CD4-positive, alpha-beta T cell treated with Interleukin-15 for 4 hours (primary cell): ENCODE measurements at places on chromosomes 3 and 15.

DNA sequence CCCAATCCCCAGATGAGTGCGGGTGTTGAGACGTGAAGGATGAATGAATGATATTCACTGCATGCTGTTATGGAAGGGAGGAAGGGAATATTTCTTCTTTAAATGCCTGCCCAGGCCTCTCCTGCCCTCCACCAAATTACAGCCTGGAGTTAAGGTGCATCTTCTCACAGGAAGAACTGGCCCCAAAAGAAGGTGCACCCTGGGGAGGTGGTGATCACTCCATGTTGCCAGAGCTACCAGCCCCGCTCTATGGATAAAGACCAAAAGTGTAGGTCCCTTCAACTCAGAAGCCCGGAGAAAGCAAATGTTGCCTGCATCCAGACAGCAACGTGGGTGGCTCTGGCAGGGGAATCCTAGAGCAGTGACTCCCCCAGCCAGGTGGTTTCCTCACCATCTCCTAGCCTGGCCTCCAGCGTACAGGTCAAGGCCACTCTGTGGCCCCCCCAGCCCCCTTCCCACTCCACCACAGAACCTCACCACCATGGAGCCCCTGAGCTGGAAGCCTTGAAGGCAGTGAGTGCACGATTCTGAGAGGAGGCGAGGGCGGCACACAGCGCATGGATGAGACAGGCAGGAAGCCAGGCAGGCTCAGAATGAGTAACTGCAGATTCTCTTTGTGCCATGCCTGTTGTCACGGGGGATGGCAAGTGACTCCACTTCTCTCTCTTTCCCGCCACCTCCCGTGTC is 3.5 kb upstream of the VIPR1 start:
- DNase-seq, result no peak

GRCh38 chr15:95663156-95664100 is 667.1 kb upstream of the NR2F2 start:
- no peak for DNase-seq

- no peak for DNase-seq
Observed at GRCh38 chr3:125117631-125118191, 61.9 kb upstream of the HEG1 start.

DNA sequence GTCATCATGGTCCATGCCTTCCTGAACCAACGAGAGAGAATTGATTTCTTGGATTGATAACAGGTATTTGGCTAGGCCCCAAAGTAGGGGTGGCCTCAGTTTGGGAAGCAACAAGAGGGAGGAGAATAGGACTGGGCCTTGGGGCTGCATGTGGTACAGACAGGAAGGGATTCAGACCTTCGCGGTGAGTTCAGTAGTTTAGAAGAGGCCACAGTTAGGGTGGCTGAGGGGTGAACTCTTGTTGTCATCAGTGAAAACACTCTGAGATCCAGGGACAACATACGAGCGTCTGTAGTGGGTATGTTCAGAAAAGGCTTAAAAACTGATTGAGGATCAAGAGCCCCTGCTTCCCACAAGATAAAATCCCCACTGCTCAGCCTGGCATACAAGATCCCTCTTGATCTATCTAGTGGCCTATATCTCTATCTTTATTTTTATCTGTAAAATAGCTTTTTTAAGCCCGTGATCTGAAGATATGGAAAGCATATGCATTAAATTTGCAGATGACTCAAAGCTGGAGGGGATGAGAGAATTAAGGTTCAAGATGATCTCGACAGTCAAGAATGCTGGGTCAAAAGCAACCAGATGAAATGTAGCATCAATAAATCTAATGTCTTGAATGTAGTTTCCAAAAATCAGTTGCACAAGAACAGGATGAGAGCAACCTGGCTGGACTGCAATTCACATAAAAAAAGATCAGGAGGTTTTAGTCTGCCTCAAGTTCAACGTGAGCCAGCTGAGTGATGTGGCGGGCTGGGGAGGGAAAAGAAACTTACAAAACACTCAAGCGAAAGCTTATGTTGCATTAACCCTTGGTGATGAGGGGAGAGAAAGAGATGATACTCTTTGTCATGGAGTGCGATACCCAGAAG is 221.1 kb upstream of the TLE3 start:
- no peak for DNase-seq

- no peak for DNase-seq
Observed at GRCh38 chr3:47288966-47289910, 6.5 kb downstream of the KLHL18 start.
